EH (cell line): ENCODE measurements at places on chromosomes 1 and 21.

DNA sequence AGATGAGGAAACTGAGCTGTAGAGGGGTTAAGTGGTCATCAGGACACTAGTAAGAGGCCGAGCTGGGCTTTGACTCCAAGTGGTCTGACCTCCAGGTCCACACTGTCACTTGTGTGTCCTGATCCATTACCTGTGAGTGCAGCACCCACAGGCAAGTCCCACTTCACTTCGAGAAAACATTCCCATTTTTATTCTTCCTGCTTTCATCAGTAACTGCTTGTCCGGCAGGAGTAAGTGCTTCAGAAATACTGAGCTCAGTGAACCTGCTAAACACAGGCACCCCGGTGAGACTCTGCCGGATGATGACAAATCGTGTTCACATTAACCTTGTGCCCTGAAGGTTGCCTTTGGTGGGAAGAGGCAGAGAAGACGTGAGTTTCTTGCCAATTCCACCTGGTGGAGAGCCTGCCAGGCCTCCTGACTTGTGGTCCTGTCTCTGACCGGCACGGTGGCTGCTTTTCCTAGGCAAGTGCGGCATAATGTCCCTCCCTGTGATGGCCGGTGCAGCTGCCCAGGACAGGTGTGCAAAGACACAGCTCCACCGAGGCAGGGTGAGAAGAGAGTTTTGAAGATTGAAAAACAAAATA is 29.4 kb downstream of the ZBTB18 start:
- no peak for DNase-seq

DNA sequence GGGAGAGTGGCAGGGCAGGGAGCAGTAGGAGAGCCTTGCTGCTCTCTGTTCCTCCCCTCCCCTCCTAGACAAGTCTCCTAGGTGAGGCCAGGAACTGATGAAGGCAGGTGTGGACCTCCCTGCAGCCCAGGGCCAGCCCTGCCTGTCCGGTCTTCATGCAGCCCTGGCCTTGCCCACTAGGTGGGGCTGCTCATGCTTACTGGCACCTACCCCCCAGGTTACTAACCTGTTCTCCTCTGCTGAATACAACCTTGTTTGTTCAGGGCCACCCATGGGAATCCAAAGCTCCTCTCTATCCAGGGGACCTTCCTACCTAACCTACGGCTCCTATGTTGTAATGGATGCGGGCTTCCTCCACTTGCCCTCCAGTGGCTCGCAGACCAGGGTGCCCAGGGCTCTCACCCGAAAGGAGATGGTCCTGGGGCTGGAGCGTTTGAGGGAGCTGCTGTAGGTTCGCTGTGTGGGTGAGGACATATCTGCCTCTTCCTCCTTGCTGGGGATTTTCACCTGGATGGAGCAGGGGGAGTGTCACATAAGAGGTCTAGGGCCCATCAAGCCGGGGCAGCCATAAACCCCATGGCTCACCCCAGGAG is 7.9 kb upstream of the TNNT2 start:
- DNase-seq: peak; percentile 48

DNA sequence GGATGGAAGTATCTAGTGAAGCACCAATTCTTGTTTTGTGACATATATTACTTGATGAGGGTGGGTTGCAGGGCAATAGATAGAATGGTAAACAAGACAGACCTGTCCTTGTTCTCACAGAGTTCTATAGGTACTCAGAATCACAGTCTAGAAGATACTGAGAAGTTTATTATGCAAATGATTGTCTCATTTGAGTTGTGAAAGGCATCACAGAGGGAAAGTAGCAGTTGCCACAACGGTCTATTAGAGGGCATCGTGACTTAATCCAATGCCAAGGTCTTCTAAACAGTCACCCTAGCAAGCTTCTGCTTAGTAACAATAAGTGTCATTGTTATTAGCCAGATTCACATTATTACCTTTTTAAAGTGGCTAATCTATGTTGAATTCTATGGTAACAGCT is 574.8 kb upstream of the ZRANB2 start:
- no peak for DNase-seq

DNA sequence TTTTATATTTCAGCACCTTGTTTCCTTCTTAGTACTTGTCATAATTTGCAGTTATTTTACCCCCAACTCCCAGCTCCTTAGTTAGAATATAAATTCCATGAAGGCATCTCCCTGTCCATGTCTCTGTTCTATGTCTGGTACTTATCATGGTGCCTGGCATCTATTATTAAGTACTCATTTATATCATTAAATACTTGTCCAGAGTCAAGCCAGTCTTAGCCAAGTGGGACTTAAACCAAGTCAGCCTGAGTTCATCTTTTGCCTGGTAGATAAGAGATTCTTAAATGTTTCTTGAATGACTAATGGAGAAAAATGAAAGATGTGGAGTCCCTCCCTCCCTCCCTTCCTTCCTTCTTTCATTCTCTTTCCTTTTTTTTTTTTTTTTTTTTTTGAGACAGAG is 9.4 kb downstream of the SLC25A44 start:
- DNase-seq: peak; percentile 83

DNA sequence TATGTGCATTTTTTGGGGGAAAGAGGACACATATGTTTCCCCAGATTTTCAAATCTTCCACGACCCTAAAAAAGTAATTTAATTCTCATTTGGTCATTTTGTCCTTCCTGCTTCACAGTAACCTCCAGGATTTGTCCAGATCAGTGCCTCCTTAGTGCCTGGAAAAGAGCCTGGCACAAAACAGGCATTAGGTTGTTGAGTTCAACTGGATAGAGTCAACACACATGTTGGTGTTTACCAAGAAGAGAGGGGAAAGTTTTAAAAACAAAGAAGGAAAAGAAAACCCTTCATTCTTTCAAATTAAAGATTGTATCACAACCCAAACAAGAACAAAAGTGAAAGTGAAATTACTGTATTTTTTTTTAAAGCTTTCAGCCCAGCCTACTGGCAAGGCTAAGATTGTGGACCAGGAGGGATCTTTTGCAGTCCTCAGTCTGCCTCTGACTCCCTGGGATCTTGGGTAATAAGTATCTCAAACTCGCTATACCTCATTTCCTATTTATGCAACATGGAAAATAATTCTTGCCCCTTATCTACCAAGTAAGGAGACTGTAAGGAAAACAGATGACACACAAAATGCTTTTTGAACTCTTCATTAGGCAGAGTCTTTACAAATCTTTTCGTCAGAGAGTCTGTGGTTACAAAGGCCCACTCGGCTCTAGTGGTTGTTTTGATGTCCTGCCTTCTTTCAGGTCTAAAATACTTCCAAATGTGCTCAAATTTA is 57.8 kb downstream of the ZNF281 start:
- peak; percentile 98 for DNase-seq

GRCh38 chr1:237084341-237085077 is 42.5 kb downstream of the RYR2 start:
- DNase-seq: no peak

- DNase-seq: peak; percentile 40
These were observed 28.7 kb upstream of the NRDC start for GRCh38 chr1:51907079-51907702.

DNA sequence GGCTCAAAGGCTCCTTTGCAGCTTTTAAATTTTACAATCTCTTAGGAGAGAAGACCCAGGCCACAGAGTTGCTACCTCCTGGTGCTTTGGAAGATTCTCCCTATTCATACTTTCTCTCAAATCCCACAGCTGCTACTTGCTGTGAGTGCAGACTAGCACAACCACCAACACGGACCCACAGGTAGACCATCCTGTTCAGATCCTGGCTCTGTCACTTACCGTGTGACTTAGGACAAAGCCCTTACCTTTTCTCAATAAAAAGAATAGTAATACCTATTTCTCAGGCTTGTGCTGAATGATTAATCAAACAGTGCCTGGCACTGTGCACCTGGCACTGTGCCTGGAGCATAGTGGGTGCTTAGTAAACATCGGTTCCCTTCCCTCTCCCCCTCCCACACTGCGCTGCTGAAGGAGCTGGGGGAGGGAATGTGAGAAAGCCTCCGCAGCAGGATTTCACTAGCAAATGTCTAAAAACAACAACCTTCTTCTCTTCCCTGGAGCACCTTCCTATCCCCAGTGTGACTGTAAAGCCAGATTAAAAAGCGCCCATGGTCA is 81.7 kb downstream of the PGM1 start:
- no peak for DNase-seq

DNA sequence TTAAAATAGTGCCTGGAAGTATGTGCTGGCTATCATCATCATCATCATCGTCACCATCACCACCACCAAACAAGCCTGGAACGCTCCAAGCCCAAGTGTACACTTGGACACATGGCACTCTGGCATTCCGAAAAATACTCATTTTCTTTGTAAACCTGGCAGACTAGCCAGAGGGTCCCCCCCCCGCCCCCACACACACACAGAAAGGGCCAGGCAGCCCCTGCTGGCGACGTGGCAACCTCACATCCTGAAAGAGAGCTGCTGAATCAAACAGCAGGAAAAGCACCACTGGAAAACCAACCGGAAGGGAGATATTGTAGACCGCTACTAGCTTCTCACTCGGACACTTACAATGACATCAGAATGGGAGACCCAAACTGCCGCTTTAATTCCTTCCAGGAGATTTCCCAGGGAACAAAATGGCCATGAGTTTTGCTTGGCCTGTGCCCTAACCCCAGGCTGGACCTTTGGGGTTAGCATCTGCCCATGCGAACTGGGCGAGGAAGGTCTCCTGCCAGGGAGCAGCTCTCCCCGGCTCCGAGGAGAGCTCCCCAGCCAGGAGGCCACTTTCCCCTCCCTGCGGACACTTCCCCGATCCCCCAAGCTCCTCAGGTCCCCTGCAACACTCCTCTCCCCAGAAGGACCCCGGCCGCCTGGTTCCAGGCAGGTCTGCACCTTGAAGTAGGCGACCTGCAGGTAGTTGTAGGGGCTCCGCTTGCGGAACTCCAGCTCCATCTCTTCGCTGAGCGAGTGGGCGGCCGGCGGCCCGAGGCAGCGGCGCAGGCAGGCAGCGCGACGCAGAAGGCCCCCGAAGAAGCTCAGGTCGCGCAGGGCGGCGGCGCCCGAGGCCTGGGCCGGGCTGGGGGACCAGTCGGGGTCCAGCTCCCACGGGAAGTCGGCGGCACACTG is 742 bp downstream of the P3H1 start:
- DNase-seq: peak; percentile 87

DNA sequence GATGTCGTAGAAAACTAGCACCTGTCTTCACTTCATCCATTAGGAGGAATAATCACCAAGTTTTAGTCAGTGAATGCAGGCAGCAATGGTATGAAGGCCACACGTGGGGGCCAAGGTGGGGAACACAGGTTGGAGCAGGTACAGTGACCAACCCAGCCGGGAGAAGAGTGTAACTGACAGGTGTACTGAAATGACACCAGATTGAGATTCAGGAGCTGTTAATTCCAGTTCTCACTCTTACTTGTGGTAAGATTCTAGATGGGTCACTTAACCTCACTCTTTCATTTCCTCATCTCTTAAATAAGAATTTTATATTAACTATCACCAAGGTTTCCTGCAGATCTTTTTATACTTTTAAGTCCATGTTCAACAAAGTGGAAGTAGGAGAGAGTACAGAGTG is 206.2 kb upstream of the PTBP2 start:
- DNase-seq: no peak

DNA sequence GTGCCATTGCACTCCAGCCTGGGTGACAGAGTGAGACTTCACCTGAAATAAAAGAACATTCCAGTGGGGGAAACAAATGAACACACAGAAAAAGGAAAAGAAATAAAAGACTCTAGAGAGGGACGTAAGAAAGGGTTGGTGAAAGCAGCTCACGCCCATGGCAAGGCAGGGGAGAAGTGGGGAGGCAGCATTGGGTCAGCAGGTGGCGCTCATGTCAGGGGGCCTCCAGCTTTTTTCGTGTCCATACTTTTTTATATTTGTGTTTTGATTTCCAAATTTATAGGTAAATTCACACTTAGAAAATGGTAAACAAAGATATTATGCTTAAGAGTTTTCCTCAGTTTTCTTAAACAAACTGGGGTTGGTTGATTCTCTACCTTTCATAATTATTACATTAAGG is 45.5 kb downstream of the VPS13D start:
- peak; percentile 29 for DNase-seq

DNA sequence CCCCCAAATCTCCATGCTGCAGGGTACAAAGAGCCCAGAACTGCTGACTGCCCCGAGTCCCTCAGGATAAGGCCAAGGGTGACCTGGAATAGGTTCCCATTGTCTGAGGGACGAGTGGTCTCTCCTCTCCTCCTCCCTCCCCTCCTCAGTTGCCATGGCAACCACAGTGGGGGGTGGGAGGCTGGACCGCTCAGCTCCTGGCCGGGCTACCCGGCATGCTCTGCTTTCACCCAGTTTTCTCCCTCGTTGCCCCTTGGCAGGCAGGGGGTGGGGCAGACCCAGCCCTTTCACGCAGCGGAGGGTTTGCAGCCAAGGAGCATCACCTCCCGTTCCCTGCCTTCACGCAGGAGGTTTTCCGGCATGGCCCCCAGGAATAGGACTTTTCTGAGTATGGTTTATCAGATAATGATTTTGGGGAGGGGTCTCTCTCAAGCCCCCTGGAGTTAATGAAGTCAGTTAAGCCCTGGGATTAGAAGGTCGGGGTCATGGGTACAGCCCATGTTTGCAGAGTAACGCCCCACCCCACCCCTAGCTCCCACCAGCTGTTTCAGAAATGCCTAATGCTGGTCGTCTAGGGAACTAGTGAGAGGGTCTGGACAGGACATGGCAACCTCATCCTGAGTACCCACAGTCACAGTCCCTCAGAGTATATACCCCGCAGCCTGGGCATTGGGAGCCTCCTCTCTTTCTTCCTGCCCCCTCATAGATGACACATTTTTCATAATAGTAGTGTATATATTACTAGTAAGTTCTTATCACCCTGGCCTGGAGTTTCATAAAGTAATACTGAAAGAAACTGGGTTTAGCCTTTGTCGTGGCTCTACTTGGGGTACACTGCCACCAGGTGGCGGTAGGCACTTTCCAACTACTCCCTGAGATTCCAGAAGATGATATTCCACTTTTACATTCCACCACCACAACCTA is 20.7 kb downstream of the C1QB start:
- DNase-seq: peak; percentile 64

DNA sequence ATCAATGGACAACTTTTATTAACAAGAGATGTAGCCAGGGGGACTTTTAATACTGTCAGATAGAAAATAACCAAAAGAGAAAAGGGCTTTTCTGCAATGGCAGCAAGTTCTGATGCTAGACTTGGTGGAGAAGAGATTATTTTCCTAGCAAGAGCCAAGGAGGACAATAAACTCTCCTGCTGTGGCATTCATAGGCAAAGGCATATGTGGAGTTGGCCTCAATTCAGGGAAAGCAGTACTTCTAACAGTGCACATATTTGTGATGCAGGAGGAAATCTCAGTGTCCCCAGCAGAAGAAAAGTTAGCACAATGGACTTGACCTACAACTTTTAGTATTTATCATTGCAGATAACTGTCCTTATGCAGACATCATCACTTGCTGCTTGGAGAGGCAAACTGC is 75.1 kb upstream of the GRIK1 start:
- no peak for DNase-seq

DNA sequence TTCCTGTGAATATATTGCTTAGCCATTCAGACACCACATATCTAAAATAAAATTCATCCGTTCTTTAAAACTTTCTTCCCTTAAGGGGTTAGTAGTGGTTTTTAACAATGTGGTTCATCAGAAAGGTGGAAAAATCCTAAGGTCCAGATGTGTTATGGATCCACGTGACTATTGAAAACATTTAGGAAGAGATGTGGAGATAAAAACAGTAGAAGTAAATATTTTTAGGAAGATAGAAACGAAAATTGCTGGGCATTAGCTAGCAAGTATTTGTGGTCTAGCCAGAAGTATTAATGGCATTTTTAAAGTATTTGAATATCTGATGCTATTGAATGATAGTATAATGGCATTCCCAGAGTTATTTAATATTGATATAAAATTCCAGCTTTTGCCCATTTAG is 180.8 kb downstream of the LTN1 start:
- DNase-seq: peak; percentile 55
